CD4-positive, alpha-beta memory T cell (primary cell): ENCODE measurements at places on chromosomes 12 and 14.

DNA sequence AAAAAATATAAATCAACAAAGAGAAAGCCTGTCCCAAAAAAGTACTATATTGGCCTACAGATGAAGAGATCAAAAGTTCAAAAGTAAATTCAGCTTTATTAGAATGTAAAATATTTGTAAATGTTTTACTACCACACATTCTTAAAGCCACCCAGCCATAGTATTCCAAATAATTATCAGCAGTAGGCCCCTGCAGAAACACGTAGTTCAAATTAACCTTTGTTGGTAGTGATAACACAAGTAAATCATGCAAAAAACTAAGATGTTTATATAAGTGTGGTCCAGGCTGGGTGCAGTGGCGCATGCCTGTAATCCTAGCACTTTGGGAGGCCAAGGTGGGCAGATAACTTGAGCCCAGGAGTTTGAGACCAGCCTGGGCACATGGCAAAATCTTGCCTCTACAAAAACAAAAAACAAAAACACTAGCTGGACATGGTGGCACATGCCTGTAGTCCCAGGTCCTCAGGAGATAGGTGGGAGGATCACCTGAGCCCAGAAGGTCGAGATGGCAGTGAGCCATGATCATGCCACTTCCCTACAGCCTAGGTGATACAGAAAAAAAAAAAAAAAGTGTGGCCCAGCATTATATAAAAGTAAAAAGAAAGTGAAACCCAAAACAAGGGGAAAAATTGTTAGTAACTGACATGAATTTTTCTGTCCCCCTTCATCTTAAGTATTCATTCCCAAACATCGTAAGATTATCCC is 17.9 kb downstream of the SPTLC2 start:
- peak; percentile 62 for DNase-seq

- DNase-seq: no peak
Observed at GRCh38 chr14:99168330-99168729, 103.7 kb downstream of the BCL11B start.

- no peak for DNase-seq
Observed at GRCh38 chr12:49272790-49273725, 8.2 kb downstream of the TUBA1C start.

- no peak for DNase-seq
Observed at GRCh38 chr14:89288114-89288513, 128.9 kb downstream of the FOXN3 start.

DNA sequence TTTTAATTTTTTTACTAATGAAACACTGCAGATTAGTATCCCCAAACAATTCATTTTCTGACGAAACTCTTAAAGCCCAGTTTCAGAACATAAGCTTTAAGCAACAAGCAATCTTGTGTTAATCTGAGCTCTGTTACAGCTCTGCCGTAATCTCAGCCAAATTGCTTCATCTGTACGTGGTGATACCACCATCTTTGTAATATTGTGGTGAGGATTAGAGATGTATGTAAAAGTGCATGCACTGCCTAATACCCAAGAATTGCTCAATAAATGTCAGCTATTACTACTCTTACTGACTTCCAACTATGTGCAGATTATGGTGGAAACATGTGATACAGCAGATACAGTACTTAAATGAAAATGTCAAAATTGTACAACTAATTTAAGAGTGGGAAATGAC is 1.8 kb downstream of the AKAP5 start:
- no peak for DNase-seq

DNA sequence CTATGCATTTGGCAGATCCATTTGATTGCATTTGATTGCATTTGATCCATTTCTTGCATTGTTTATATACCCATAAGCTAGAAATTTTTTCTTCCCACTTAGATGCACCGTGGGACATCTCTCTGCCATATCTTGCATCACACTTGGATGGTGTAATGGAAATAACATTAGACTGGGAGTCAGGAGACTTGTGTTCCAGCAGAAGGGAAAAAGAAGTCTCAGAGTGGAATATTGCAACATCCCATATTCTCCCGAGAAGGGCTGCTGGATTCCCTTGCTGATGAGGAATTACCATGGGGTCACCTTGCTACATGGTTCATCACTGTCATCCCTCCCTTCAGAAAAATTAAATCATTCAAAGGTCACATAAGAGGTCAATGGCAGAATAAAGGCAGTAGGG is 78.1 kb downstream of the KSR2 start:
- no peak for DNase-seq

DNA sequence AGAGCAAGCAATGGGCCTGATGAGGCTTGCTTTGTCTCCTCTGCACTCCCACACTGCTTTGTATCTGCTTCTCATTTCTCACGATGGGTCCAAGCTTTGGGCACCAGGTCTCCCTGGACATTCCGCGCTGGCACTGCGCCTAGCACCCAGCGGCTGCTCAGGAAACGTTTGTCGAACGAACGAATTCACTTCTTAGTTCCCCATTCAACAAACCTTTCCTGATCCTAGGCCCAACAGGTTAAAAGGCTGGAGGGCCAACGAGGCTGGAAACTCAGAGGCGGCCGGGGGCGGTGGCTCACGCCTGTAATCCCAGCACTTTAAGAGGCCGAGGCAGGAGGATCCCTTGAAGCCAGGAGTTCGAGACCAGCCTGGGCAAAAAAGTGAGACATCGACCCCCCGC is 1.0 kb upstream of the GLRX5 start:
- no peak for DNase-seq

GRCh38 chr12:94172031-94172430 is 23.7 kb downstream of the PLXNC1 start:
- no peak for DNase-seq

DNA sequence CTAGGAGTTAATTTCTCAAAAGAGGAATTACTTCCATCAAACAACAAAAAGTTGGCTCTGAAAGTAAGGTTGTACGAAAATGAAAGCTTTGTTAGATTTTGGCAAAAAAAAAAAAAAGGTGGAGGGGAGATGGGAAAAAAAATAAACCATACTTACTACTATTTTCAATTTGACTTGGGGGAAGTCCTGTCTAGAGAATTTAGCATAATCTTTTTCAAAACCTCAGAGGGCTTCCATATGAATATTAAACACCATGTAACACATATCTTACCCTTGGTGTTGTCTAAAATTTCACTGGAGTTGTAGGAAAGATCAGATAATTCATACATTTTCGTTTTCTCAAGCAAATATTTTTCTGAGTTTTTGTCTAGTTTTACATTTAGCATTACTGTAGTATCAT is 17.5 kb downstream of the GRIP1 start:
- DNase-seq: no peak

DNA sequence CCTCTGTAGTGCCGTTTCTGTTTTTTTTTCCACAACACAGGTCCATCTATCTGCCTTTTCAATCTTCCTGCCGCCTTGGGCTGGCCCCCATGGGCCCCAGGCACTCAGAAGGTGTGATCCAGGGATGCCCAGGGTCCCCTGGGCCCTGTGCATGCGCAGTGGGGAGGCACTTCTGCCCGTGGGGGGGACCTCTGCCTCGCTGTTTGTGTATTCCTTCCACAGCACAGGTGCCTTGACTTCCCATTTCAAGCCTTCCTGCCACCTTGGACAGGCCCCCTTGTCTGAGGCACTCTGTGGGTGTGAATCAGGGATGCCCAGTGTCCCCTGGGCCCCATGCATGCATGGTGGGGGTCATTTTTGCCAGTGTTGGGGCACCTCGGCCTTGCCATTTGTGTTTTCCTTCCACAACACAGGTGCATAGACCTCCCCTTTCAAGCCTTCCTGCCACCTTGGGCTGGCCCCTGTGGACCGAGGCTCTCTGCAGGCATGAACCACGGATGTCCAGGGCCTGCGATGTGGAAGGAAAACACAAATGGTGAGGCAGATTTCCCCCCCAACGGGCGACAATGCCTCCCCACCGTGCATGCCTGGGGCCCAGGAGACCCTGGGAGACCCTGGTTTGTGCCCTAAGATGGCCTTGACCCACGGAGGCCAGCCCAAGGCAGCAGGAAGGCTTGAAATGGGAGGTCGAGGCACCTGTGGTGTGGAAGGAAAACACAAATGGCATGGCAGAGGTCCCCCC is 366.5 kb downstream of the ALG10 start:
- DNase-seq: no peak

GRCh38 chr12:54159140-54159539 is 29.6 kb downstream of the SMUG1 start:
- DNase-seq: no peak

GRCh38 chr12:64699504-64700115 is 59.6 kb downstream of the GNS start:
- DNase-seq: no peak

DNA sequence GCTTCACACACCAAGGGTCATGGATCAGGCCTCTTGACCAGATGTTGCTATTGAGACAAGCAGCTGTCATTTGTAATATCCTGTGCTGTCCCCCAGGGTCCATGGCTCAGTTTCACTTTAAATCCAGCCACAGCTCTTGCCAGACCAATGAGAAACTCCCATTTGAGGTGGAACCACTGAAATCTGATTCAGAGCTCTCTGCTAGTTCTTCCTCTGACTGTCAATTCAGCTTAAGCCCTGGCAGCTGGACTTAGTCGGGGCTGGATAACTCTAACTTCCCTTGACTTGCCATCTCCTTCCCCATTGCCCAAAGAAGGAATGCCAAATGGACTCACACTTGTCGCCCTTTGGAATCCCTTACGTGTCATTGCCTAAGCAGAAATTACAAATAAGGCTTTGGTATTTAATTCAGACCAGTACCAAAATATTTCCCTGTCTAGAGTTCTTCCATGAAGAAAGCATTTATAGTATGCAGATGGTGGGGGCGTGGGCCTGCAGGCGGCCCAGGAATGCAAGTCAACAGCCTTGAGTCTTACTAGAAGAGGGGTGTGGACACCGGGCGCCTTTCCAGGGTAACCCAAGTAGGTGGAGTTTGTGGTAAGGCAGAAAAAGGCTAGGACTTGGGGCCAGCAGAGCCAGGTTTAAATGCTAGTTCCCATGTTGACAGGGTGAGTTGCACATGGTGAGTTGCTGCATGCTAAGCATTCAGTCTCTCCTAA is 96.9 kb upstream of the TMPO start:
- DNase-seq: no peak

GRCh38 chr14:64817631-64818030 is 62.1 kb downstream of the SPTB start:
- DNase-seq: no peak

DNA sequence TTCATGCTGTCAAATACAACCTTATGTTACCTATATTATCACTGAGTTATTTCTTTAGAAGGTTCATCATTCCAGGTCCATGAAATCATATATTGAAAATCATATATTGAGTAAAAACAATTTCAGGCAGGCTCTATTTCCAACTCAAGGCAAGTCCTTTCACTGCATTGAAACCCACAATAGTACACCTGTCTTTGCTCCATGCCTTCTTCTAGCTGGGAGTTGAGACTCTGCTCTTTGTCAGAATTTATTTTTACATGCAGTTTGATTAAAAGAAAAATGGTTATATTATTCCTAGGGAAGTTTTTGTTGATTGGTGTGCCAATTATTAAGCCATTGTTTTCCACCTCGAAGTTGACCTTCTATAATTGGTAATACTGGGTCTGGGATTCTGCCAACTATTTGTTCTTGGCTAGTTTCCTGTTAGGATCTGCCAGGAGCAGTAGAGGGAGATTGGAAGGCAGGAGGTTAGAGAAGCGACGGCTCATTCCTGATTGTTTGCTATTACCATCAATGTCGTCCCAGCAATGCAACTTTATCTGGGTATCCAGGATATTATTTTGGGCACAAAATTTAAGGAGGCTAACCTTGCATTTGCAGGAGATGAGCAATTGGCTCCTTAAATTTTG is 79.5 kb upstream of the MIS18BP1 start:
- DNase-seq: no peak

DNA sequence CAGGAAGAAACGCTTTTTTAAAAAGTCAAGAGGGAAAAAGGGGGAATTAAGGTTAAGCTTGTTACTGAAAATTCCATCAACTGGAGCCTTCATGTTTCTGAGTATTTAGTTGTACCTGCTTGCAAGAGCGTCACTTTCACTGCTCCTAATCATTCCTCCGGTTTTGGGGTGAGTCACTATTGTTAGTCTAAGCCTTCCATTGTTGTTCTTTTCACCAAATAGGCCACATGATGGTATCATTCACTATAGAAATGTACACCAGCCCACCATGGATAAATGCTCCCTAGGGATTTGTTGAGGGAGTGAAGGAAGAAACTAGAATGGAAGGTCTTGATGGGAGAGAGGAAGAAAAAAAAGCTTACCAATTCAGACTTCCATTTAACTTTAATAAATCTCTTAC is 3.0 kb downstream of the IL22 start:
- no peak for DNase-seq

DNA sequence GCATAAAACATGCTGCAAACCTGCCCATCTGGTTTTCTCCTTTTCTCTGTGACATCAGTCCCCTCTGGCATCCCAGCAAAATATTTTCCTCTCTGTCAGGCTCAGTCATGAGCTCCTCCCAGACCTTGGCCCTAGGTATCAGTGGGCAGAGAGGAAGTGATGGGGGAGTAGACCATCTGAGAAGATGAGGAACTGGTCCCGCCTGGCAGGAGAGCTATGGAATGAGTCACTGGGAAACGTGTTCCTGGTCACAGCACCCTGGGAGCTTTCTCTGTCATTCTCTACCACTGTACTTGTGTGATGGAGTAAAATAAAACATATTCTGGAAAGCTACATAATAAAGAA is 5.0 kb upstream of the SRSF9 start:
- no peak for DNase-seq

DNA sequence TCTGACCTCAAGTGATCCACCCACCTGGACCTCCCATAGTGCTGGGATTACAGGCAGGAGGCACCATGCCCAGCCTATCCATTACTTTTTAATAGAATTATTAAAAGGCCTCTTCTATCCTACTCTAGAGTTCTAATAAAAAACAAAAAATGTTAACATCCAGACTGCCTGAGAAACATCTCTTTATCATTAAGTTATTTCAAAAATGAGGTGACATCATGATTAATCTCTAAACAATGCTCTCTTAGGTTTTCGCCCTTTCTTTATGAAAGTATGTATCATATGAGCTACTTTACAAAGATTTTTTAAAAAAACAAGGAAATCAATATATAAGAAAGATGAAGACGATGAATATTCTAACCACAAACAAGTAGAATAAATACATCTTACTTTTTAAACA is 52.6 kb downstream of the FGD6 start:
- no peak for DNase-seq

DNA sequence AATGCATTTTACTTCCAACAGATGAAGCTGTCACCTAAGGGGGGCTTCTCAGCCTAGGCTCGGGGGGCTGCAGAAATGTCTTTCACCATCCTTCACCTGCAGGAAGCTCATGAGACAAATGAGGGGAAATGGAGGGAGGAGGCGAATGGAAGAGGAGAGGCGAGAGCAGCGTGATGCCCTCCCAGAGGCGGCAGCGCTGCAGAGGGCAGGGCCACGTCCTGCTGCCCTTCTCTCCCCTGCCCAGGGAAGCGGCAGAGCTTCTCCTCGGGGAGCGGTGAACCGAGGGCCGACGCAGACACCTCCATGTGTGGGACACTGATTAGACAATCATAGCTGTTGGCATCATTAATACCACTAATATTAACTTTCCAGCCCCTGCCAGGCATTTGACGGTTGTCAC is 78.3 kb downstream of the SERPINA3 start:
- no peak for DNase-seq

GRCh38 chr12:54678131-54678530 is 30.0 kb upstream of the DCD start:
- DNase-seq: no peak
